ENCODE measurements at places on chromosomes 3 and 15. TPM values are rescaled to one million over a fixed set of nuclear protein-coding genes. Genes with fewer than 3 reads are reported as not detected.

Gene FAM174B
- 8.3 TPM for total RNA-seq

Gene RASGRF1
- not detected for total RNA-seq

DNA sequence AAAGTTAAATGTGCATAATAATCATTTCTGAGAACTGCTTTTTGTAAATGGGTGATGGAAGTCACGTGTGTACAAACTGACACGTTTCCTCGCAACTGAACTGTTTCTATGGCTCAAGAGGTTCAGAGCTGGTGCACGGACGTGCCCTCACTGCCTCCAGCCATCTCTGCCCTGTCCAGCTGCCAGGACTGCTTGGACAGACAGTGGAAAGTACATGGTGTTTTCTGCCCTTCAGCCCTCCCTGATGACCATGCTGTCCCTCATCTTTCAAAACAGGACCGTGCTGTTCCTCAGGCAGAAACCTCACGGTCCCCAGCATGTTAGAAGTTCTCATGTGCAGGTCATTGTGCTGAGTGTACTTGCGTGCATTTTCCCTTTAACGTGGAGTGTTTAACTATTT is 38.7 kb downstream of the GJD2 start:
- DNase-seq = no peak
- no peaks in the 10 kb centered on the region for H3K4me1 ChIP-seq
- H3K27ac ChIP-seq = no peak overlapping the region
- no peaks in the 10 kb centered on the region for H3K27me3 ChIP-seq
- no peaks in the 10 kb centered on the region for H3K36me3 ChIP-seq

GRCh38 chr15:84903751-84904150 is 19.3 kb downstream of the SLC28A1 start:
- H3K36me3 ChIP-seq = no peaks in the 10 kb centered on the region
- H3K4me3 ChIP-seq = no peak overlapping the region
- no peaks in the 10 kb centered on the region for H3K27me3 ChIP-seq
- no peak for DNase-seq

DNA sequence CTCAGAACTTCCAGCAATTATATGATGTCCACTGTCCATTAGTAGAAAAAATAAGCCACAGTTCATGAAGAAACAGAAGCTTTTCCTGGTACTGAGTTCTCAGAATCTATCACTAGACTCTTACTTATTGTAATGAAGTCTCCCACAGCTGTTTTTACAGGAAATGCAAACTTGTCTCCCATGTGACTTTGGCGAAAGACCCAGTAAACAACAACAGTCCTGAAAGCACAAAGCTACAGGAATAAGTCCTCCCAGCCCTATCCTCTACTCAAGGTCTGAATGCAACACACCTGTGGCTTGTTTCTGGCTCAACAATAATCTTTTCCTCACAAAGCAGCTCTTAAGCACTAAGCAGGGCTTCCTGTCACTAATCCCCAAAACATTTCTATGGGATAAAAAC is 55.9 kb downstream of the EOMES start:
- H3K27me3 ChIP-seq = no peaks in the 10 kb centered on the region
- H3K27ac ChIP-seq = no peak overlapping the region
- DNase-seq = no peak
- H3K4me1 ChIP-seq = peaks cover 9% of the 10 kb centered on the region

DNA sequence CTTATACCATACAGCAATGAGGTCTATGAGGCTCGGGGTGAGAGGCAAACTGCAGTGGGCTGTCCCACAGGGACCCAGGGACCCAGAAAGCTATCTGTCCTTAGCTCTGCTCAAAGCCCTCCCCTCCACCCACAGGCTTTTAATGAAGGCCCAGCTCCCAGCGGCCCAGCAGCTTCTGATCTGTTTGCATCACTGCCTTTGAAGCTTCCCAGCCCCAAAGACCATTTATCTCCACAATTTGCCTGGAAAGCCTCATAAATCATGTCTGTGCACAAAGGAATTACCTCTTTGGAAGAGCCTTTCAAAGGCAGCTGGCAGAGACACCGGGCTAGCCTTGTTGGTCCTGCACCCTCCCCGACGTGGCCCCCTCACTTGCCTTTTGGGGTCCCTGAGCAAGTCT is 123.9 kb downstream of the RAB11A start:
- no peak for DNase-seq
- no peaks in the 10 kb centered on the region for H3K36me3 ChIP-seq
- H3K27ac ChIP-seq = no peak overlapping the region
- H3K4me3 ChIP-seq = no peak overlapping the region

GRCh38 chr3:39460677-39461076 is 6.8 kb upstream of the MOBP start:
- no peak overlapping the region for H3K27ac ChIP-seq
- no peaks in the 10 kb centered on the region for H3K36me3 ChIP-seq
- no peak overlapping the region for H3K4me3 ChIP-seq

DNA sequence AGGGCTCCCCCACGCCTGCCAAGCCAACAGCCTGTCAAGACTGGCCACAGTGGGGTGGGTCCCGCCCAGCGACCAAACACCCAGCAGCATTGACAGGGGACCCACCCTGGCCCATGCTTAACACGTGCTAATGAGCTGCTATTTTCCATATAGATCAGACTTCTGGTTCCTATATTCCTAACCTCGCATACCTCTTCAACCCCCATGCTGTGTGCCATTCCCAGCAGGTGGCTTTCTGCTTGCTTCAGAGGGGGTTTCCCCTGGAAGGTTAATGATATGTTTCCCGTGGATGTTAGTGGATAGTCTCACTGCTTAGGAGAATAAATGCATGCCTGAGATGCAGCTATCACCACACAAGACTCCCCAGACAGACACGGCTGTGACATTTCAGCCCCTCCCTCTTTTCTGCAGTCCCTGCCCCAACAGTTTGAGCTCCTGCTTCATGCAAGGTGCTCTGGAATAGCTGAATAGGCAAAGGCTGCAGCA is 37.9 kb upstream of the MGLL start:
- DNase-seq = no peak
- no peak overlapping the region for H3K4me3 ChIP-seq
- H3K4me1 ChIP-seq = no peaks in the 10 kb centered on the region
- no peaks in the 10 kb centered on the region for H3K27me3 ChIP-seq
- no peak overlapping the region for H3K27ac ChIP-seq

DNA sequence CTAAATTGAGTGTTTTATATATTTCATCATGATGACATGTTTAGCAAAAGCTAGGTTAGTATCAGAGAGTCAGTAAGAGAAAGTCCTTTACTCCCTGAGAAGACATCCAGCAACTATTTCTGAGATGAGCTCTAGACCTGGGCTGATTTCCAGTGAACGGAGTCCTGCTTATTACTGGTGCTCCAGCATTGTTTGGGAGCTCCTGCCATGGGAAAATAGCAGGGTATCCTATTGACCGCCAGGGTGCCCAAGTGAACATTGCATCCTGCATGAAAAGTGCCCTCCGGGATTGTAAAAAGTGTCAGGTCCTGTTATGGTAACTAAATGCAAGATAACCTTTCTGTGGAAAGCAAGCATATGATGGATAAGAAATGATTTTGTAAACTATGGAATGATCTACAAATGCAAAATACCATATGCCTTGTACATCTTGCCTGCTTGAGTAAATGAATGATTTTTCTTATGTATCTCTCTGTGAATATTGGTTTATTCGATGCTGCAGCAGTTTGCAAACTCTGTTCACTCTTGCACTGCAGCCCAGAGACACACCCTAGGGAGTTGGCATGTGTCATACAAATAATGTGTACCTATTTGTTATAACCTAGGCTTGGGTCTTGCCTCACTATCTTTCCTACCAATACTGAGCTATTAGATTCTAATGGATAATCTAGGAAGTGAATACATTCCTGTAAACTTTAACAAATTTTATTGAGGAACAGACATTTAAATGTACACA is 96.7 kb downstream of the IL5RA start:
- H3K4me1 ChIP-seq = no peaks in the 10 kb centered on the region
- DNase-seq = no peak
- H3K36me3 ChIP-seq = no peaks in the 10 kb centered on the region
- no peaks in the 10 kb centered on the region for H3K27me3 ChIP-seq

DNA sequence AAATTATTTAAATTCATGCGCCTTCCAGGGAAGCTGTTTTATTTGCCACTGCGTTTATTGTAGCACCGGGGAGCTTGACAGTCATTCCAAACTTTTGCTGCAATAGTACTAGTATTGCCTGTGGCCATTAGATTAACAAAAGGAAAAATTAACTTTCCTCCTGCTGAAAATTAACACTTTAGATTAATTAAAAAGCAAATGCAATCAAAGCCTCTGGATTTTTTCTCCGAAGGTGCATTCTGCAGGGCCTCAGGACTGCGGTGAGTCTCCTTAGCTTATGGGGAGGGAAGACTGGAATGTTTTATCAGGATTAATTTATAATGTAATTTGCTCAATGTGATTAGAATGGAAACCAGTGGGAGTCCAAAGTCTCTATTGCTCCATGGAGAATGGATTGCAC is 456.4 kb upstream of the CFAP20DC start:
- no peak overlapping the region for H3K4me3 ChIP-seq
- no peak overlapping the region for H3K27ac ChIP-seq
- DNase-seq = no peak
- H3K27me3 ChIP-seq = no peaks in the 10 kb centered on the region
- no peaks in the 10 kb centered on the region for H3K4me1 ChIP-seq

DNA sequence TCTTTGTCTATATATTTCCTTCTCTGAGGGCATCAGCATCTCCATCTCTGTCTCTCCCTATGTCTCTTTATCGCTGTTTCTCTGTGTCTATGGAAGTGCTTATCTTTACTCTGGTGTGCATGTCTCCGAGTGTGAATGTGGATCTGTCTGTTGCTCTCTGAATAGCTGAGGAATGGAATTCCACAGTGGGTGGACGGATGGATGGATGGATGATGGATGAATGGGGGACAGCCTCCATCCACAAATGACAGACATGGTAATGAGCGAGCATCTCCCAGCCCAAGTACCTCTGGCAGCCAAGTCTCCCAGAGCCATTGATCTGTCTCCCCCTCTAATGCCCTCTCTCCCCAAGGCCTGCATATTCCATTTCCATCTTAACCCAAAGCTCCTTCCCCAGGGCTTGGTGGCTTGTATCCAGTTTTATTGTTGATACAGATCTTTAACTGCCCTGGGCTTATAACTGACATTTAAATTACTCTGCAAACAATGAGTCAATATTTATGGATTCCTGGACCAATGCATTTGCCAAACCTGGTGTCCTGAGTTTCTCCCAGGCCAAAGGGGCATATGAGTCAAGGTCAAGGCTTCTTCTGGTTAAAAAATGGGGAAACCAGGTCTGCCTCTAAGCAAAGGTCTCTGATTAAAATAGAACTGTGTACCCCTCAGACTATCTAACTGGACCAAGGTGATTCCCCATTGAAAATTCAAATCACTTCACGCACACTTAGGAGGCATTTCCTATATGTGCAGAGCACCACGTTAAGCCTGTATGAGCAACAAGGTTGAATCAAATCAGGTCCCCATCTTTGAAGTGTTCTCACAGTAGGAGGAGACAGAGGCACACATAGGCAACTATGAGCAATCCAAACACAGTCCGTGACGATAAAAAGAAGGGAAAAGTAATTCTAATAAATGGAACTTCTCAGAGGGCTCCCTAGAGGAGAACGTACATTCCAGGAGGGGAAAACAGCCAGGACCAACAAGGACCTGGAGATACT is 109.9 kb downstream of the TLE3 start:
- no peak for DNase-seq
- no peak overlapping the region for H3K27ac ChIP-seq
- no peak overlapping the region for H3K4me3 ChIP-seq
- H3K36me3 ChIP-seq = no peaks in the 10 kb centered on the region
- no peaks in the 10 kb centered on the region for H3K4me1 ChIP-seq

DNA sequence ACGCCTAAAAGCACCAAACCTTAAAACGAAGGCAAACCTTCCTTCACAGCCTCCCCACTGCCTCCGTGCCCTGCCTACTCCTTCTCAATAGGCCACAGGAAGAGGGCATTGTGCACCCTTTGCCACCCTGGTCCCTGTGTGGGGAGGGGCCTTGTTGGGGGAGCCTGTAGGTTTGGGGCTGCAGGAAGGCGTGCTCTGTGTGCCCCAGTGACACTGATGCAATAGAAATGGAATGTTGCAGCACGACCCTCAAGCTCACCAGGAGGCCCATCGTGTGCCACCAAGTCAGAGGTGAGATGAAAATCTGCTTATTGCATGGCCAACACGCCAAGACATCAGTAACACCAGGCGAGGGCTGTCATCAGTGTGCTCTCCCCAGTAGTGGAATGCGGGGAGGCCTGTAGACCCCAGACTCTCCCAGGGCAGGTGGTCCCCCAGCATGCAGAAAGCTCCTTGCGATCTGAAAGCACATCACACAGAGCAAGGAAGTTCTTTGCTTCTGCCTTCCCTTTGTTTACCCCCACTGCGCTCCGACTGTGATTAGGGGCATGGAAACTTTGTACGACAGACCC is 86.2 kb downstream of the ASB7 start:
- H3K4me1 ChIP-seq = no peaks in the 10 kb centered on the region
- no peaks in the 10 kb centered on the region for H3K27me3 ChIP-seq
- H3K27ac ChIP-seq = no peak overlapping the region
- H3K36me3 ChIP-seq = no peaks in the 10 kb centered on the region

- no peak overlapping the region for H3K4me3 ChIP-seq
- H3K27me3 ChIP-seq = no peaks in the 10 kb centered on the region
- no peak overlapping the region for H3K27ac ChIP-seq
- no peaks in the 10 kb centered on the region for H3K4me1 ChIP-seq
Observed at GRCh38 chr3:3097958-3098357, 12.2 kb downstream of the IL5RA start.

DNA sequence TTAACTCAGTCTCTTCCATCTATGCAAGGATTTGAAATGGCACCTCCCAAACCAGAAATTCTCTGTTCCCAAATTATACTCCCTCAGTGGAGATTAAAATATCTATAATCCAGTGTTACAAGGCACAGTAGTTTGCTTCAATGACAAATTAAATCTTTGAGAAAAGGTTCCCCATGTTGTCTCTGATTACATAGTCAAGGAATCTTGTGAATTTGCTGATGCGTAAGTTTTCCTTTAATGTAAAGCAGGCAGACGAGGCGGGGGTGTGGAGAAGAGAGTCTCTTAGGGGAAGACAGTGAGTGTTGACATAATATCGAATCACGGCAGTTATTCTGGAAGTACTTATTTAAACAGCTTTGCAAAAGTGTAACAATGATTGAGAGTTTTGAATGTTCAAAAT is 236.4 kb upstream of the RARB start:
- DNase-seq = no peak
- H3K36me3 ChIP-seq = no peaks in the 10 kb centered on the region
- H3K27me3 ChIP-seq = no peaks in the 10 kb centered on the region

DNA sequence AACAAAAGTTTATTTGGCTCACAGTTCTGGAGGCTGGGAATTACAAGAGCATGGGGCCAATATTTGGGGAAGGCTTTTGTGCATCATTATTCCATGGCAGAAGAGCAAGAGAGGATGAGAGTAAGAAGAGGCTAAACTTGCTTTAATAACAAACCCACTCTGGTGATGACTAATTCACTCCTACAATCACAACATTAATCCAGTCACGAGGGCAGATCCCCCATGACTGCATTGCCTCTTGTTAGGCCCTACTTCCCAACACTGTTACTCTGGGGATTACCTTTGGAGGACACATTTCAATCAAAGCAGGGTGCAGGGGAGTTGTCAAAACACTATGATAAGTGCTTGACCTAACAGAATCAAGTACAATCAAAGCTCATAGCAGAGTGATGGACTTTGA is 181.7 kb downstream of the BBX start:
- H3K4me1 ChIP-seq = no peaks in the 10 kb centered on the region
- H3K4me3 ChIP-seq = no peak overlapping the region
- no peaks in the 10 kb centered on the region for H3K36me3 ChIP-seq
- H3K27ac ChIP-seq = no peak overlapping the region
- DNase-seq = no peak

GRCh38 chr3:165749821-165750220 is 87.4 kb downstream of the BCHE start:
- no peaks in the 10 kb centered on the region for H3K36me3 ChIP-seq
- no peak overlapping the region for H3K27ac ChIP-seq
- no peaks in the 10 kb centered on the region for H3K27me3 ChIP-seq

Measured in CD4-positive, alpha-beta memory T cell (primary cell).